ENCODE measurements at places on chromosomes 5 and 9.

DNA sequence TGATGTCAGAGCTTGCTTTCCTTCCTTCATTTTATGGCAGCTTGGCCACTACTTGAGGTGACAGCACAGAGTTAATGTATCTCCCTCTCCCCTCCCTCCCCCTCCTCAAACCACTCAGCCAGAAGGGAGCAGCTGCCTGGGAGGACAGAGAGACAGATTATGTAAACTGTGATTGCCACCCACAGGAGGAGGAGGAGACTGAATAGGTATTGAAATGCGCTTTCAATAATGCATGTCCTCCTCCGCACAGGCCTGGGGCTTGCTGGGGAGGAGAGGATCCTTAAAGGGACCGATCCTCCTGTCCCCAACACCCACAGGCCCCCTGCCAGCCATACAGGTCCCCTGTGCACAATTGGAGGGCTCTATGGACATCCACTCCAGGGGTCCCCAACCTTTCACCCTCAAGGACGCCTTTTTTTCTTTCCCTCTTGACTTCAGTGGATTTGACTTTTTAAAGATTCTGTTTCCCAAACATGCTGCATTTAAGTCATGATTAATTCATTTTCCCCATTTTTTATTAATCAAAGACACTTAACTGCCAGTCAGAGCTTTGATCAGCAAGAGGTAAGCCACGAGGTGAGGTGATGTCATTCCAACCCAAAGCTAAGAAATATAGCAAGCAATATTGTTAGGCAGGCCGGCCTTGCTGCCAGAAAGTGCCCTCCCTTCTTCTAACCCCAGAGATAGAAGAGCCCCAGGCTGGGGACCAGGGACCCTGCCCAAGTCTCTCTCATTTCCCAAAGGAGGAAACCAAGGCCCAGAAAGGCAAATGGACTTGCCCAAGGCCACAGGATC is 47.5 kb upstream of the CPLX2 start:
- DNase-seq = no peak

DNA sequence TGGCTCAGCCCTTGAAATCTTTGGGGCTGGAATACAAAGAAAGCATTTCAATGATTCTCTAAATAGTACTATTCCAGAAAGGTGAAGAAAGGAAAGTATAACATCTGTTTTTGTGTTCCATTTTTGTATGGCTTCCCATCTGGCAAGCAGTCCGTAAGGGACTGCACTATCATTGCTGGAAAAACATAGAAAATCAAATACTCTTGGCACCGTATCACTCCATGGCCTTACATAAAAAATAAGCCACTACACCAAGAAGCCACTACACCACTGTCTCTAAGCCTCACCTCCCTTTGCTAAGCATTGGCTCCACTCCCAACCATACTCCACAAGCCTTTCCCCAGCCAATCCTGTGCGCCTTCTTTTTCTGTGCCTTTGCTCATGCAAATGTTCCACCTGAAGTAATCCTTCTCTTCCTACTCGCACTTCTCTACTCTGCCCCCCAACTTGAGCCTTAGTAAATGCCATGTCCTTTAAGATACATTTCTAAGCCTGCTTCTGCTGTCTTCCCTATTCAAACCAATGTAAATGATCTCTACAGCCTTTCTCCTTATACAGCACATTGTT is 454.6 kb upstream of the TUSC1 start:
- no peak for DNase-seq

DNA sequence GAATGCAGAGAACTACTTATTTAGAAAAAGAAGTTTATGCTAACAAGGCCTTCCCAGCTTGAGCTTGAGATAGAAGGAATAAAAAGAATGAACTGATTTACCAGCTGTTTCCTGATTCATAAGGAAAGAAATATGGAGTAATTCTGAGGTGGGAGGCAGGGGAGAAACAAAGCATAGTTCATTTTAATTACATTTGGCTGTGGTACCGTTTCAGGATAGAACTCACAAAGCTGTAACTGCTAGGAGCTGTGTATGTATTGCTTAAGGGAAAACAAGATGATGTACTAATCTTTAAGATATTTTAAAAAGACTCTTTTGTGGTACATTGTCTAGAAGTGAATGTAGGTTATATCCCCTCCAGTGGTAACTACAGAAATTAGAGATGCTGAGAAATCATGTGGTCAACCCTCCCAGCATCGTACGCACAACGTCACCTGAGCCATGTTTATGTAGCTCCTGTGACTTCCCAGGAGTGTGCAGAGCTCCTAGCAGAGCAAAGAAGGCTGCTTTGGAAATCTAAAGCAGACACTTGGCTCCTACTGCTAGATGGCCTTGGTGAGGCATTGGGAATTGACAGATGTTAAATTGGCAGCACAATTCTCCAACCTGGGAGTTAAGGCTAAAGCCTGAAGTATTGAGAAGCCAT is 208.3 kb upstream of the VLDLR start:
- no peak for DNase-seq

- DNase-seq = no peak
Observed at GRCh38 chr5:16737620-16738364, 121.0 kb upstream of the RETREG1 start.

DNA sequence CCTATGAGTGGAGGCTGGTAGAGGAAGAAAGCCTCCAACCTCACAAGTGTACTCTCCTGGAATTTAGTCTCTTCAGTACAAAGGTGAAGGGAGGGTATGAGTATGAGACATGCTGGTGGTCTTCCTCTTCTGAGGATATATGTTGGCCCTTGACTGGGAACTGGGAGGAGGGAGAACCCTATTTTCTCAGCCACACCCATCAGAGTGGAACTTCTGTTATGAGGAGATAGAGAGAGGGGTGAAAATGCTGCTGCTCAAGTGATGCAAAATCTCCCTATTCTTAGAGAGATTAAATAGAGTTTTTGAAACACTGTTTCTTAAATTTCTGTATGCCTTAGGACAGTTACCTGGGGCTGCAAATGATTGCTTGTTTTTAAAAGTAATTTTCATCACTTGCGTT is 203.4 kb upstream of the PRR16 start:
- no peak for DNase-seq

GRCh38 chr9:127218818-127219217 is 45.8 kb upstream of the GARNL3 start:
- DNase-seq = no peak

DNA sequence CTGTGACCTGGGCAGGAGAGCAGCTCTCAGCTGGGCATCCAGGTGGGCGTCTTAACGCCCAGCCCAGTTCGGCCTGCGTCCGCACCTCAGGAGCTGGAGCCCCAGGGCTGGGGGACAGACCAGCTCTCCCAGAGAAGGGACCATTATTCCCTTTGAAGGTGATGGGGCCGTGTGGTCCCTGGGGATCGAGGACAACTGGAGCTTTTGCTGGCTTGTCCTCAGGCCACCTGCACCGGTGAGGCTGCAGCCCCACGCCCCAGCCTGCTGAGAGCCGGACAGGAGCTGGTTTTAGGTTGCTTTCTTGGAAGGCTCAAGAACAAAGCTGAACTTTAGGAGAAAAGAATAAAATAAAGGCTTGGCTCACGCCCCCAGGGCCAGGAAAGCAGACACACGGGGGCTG is 40.9 kb downstream of the NACC2 start:
- no peak for DNase-seq

- no peak for DNase-seq
Observed at GRCh38 chr5:4532705-4533080, 607.4 kb upstream of the ADAMTS16 start.

DNA sequence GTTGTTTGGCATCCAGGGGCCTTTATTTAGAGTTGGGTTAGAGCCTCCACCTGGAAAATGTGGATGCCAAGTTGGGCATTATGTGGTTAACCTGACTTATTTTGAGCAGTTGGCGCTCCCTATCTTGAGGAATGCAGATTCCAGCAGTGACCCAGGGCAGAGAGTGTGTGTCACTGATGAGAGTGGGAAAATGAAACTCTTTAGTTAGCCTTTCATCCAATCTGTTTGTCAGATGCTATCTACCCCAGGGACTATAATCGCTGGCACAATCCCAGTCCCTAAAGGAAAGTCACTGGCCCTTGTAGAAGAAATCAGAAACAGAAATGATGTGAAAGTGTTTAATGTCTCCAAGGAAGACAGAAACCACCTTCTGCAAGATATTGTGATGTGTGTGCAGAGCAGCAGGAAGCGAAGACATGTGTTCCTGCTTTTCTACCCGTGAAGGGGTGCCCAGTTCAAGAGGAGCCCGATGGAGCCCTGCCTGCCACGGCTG is 10.2 kb upstream of the STING1 start:
- DNase-seq = no peak

DNA sequence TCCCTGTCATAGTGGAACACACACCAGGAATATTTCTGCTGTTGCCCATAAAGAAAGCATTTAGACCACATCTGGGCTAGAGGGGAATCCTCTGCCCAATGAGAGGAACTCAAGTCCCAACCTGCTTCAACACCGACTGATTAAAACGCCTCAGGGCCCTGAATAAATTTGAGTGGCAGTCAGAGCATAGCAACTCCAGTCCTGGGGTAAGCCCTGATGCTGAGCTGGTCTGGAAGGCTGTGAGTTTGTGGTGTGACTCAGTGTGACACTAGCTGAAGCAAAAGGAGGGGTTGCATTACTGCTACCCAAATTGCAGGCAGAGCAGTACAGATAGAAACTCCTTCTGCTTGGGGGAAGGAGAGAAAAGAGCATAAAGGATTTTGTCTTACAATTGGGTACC is 148.3 kb downstream of the PRDM9 start:
- no peak for DNase-seq

DNA sequence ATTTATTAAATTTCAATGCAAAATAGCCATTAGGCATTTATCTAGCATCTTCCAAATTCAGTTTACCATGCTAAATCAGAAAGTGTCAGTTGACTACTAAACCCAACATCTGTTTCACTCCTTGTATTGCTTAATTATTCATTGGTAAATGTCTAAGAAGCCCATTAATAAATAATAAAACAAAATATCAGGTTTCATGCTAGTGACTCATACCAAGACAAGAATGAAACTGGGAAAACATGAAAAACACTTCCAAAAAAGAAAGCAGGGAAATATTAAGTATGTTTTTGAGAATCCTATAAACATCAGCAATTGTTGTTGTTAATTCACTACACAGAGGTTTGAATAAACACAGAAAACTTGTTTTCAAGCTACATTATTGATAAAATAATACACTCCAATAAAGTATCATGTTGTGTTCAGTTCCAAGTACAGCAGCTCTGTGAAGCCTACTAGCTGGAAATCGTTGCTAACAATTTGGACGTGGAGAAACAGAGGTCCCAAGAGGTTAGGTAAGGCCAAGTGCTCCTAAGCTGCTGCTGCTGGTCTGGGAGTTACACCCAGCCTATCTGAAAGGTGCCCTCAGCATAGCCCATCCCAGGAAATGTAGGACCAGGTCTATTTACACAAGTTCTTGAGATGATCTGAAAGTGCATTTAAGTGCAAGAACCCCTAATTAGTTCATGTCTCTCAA is 78.8 kb downstream of the GNAQ start:
- no peak for DNase-seq

GRCh38 chr9:75830303-75830702 is 60.2 kb upstream of the PCSK5 start:
- DNase-seq = no peak

DNA sequence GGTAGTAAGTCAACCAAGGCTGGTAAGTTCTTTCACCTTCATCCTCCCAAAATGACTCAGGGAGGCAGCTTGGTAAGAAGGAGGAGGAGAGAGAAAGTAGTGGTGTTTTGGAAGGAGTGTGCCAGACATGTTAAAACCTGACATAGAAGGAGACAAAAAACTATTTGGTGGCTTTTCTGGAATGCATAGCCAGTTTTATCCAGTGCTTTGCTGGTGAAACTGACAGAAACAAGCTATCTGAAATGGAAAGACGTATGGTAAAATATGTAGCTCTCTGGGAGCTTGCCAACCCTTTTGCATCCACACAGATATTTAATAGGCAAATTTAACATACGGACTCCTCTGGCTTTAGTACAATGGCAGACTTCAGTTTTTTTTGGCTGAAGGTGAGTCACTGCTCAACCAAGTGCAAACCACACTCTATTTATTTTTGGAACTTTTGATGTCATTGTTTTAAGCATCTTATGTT is 45.4 kb downstream of the RAB14 start:
- no peak for DNase-seq

DNA sequence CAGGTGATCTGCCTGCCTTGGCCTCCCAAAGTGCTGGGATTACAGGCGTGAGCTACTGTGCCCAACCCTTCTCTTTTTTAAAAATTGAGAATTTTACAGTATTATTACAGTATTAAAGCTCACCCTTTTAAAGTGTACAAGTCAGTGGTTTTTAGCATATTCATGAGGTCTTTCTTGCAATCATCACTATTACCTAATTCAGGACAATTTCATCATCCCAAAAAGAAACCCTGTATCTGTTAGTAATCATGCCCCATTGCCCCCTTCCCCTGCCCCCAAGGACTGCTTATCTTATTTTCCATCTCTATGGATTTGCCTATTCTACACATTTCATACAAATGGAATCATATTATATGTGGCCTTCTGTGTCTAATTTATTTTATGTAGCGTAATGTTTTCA is 22.6 kb upstream of the MEGF9 start:
- DNase-seq = no peak

DNA sequence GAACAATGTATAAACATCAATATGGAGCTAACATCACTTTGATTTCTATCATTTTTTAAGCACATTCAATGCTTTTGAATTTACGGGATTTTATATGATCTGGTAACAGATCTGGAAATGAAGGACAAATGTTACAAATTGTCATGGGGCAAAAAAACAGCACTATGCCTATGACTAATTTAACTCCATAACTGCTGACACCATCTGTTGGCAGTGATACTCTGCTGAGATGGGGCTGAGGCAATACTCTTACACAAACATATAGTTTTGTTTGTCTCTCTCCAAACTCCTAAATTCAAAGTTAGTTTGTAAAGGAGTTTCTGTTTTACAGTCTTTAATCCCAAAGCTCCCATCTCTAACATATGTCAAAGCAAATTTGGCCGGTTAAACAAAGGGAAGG is 132.5 kb upstream of the FER start:
- DNase-seq = no peak

All from stimulated activated CD8-positive, alpha-beta memory T cell treated with anti-CD3 and anti-CD28 coated beads, Interleukin-7, amount 100 ng/mL, for 1 hour (primary cell).